T-cell (primary cell): ENCODE measurements at places on chromosomes 5 and 9.

DNA sequence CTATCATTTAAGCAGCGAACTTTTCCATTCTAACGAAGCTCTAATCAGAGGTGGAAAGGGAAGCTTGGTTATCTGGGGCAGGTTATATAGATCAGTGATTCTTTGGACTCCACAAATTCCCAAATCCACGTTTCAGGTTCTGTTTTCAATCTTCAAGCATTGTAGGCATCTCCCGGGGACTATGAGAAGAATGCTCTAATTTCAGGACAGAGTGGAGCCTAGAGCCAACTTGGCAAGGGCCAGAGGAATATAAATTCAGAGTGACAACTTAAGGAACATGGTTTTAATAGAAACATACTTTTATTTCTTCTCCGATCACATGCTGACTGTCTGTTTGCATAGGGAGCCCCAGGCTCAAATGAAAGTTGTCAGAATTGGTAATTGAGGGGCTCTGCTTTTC, 514.0 kb upstream of the KLF4 start:
- DNase-seq = no peak

DNA sequence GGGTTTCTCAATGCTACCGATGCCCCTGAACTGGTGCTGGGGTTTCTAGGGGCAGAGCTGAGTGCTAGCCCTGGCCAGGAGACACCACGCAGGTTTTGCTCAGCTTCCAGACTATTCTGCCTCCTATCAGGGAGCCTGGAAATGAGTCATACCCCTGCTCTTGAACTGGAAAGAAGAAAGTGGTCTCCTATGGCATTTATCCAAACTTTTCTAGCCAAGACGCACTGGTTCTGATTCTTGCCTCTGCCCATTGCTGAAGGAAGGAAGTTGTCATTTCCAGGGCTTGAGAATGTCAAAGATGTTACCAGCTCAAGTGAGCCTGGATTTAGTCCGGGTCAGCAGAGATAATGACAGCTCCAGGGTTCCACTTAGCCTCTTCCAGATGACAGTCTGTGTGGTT, 561.9 kb downstream of the CDK5RAP2 start:
- DNase-seq = no peak

DNA sequence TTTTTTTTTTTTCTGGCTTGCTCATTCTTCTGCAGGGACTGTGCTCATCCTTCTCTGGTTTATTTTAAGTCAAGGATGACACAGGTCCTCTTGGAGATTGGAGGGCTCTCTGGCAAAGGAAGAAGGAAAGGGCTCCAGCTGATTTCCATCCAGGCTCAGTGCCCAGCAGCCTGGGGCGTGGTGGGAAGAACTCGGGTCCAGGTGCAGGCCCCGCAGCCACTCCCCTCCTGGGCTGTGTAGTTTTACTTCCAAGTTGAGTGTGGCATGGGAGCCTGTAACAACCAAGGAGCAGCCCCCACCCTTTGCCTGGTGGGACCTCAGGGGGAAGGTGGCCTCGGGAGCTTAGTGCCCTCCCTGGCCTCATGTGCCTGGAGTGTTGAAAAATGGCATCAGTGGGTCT, 58.9 kb downstream of the ANKRD33B start:
- DNase-seq = no peak

DNA sequence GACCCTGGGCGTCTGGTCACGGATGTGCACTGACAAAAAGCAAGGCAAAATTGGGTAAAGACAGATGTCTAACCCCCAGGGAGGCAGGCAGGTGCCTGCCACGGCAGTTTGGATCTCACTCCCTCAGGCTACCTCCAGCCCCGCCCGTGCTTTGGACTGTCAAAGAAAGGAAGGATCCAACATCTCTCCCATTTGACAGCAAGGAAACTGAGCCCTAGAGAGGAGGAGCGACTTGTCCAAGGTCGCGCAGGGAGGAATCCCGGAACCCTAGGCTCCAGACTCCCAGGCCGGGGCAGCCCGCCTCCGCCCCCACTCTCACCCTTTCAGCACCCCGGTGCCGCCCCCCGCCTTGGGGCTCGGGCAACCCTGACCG, 376 bp downstream of the GOLGA1 start:
- no peak for DNase-seq

DNA sequence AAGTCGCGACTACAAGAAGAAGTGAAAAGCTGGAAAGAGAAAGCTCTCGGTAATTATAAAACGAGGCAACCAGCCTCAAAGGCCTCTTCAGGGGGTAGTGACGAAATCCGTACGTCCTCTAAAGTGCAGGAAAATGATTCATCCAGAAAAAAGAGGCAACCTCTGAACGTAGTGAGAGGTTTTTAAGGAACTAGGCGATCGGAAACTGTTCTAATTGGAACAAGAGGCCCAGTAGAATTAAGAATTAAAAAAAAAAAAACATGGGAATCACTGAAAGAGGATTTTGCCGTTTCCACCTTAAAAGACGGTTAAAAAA, 1.0 kb downstream of the CSNK1A1 start:
- DNase-seq = no peak

GRCh38 chr9:133742251-133742650, 4.1 kb upstream of the SARDH start:
- DNase-seq = no peak

DNA sequence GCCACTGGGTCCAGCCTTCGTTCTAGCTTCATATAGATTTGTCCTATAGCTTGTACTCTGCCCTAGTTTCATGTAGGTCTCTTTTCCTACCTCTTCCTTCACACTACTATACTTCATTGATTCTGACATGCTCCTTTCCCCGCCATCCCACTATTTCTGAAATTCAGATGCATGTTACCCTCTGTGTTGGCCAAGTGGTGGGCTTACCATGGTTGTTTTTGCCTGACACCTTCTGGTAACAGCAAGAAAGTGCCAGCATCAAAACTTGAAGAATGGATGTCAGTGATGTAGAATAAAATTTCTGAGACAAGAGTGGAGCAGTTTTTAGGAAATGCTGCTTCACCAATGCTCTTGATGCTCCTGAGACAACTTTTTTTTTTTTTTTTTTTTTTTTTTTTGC, 19.5 kb upstream of the SERINC5 start:
- no peak for DNase-seq

DNA sequence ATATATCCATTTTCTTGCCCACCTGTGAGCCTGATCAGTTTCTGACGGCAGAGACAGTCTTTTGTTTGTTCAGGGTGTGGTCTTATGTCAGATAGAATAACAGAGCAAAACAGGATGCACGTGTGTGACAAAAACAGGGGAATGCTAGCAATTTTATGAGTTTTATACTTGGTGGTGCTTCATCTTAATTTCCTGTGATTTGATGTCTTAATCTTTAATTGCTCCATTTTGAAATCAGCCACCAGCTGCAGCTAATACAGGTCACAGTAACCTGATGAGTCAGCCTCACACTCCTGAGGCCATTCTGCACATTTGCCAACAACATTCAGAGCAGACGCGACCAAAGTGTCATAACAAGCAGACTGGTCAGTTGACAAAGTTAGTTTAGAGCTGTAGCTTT, 42.3 kb upstream of the JMY start:
- no peak for DNase-seq

DNA sequence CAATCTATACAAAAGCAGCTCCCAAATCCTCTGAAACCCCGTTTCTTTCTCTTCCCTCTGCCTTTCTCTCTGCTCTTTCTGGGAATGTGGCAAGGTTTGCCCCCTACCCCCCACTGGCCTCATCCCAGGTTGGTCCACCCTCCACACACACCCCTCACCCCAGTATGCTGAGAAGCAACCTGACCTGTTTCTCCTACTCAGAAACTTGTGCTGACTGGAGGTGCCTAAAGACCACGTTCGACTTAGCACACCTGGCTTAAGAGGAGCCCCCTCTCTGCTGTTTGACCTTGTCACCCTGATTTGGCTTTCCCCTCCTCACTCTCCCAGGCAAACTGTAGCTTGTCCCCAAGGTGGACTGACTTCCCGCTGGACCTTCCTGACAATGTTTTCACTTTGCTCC, 1.1 kb upstream of the SEPTIN8 start:
- no peak for DNase-seq

DNA sequence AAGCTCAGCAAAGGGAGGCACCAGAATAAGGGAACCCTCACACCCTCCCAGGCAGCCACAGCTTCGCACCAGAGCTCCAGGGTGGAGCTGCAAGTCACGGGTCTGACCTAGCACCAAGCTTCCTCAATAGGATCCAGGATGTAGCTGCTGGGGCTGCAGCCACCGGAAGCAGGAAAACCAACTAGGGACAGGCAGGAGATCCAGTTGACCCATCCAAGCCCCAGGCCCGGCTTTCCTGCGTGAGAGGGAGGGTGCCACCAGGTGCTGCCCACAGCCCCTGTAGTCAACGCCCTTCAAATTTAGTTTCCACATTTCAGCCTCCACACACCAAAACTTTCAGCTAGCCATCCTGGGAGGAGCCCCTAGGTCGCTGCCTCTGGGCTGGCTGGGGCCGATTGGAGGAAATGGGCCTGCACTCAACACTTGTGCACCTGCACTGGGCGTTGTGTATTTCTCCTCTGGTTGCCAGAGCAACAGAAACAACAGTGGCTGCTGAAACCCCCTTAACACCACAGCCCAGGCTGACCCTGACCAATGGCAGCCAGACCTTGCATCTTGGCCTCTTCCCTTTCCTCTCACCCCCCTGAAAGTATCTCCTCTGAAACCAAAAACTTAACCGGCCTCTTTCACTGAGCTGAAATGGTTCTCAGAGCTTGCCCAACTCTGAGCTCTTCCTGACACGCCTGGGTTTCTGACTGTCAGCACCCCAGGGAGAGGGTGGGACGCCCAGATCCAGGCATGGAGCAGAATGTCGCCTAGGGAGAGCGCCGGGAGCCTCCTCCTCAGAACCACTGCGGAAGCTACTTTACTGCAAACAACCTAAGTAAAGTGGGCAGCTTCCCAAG, 226.5 kb upstream of the MAP3K1 start:
- DNase-seq = peak; percentile 63

DNA sequence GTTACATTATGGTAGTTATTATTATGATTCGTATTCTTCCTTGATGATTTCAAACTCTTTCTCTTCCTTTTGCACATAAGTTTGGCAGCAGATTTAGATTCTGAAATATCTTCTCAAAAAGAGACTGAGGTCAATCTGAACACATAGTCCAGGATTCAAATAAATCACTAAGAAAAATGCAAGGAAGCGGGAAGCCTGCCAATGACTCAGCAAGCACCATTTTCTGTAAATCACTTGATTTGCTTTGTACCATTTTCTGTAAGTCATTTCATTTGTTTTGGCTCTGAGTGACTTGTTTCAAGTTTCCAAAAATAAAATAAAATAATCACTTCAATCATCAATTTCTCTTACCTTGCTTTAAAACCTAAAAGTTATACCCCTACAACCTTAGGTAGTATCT, 24.6 kb upstream of the GLIS3 start:
- DNase-seq = no peak
